ENCODE measurements at places on chromosomes 1 and 21.

DNA sequence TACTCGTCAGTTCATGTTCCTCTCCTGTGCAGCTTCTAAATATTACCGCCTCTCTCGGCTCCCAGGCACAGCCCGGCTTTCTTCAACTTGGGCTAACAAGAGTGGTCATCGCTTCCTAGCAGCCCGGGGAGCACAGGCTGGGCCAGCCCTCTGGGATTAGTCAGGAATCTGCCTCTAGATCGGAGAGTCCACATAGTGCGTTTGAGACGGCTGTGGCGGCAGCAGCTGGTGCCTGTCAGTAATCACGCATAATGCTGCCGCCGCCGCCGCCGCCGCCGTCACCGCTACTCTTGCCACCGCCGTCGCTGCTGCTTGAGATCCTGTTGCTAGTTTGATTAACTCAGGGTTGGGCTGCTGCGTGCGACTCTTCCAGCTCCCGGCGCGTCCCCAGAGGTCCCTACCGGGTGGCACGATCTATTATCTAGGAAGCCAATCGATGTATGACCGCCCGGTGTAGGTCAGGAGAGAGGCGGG is at the start of gene RXRG:
Gene RXRG (minus strand): TSS at position 230 of the 474 bp plus-strand sequence. CDS start 233 bp downstream, outside the sequence.
- DNase-seq = no peak

GRCh38 chr1:204821476-204821875 is 49.2 kb upstream of the NFASC start:
- no peak for DNase-seq

GRCh38 chr1:243849421-243850201 is 432 bp downstream of the AKT3 start:
- DNase-seq = peak; percentile 72

DNA sequence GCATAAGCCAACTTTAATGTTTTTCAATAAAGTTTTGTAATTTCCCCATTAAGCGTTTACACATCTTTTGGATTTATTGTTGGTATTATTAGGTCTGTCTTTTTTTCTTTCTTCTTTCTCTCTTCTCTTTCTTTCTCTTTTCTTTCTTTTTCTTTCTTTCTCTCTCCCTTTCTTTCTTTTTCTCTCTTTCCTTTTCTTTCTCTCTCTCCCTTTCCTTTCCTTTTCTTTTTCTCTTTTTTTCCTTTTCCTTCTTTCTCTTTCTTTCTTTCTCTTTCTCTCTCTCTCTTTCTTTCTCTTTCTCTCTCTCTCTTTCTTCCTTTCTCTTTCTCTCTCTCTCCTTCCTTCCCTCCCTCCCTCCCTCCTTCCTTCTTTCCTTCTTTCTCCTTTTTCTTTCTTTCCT is 31.3 kb downstream of the ERRFI1 start:
- DNase-seq = no peak

DNA sequence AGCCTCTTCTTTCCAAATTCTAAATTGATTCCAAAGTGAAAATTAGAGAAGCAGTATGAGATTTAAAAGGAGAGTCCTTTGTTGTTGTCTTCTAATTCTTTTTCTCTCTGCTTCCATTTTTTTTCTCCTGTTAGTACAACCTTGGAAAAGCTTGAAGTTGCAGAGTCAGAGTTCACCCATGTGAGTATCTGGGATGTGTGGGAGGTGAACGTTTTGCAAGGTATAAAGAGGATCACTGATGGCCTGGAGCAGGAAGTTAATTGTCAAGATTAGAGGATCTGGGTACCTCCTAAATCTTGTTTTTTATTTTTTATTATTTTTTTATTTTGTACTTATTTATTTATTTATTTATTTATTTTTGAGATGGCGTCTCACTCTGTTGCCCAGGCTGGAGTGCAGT is 7.7 kb upstream of the PSMD4 start:
- DNase-seq = no peak

DNA sequence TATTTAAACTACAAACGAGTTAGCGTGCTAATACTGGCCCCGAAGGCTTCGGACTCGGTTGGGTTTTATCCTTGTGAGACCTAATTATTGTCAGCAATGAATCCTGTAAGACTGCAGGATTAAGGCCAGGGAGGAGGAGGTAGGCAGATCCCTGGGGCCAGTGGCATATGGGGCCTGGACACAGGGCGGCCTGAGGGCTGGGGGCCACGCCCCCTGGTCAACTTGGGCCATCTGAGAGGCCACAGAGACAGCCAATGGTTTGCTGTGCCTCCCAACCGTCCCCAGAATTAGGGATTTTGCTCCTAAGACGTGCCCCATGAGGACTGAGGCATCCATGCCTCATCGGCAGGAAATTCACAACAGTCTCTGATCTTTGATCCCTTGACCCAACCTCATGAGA is 31.1 kb upstream of the DISP3 start:
- no peak for DNase-seq

- no peak for DNase-seq
These were observed 20.4 kb downstream of the CSDE1 start for GRCh38 chr1:114737314-114737849.

DNA sequence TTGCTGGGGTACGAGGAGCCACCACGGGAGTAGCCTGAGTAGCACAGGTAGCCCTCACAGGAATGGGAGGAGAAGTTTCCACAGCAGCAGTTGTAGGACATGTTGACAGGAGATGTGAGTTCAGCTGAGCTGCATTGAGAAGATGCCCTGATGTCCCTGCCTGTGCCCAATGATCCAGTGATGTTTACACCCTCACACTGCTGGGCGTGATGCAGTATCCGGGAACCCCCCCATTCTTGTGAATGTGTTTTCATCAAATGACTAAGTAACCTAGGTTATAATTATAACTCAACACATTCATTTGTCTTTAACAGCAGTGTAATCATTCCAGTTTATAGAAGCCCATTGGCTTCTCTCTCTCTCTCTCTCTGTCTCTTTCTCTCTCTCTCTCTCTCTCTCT is at the start of gene KRTAP23-1:
Gene KRTAP23-1 (minus strand): TSS at position 101 of the 400 bp plus-strand sequence. CDS start 0 bp downstream, at position 101.
- no peak for DNase-seq

- no peak for DNase-seq
These were observed 13.3 kb downstream of the VN1R5 start for GRCh38 chr1:247269133-247269532.

DNA sequence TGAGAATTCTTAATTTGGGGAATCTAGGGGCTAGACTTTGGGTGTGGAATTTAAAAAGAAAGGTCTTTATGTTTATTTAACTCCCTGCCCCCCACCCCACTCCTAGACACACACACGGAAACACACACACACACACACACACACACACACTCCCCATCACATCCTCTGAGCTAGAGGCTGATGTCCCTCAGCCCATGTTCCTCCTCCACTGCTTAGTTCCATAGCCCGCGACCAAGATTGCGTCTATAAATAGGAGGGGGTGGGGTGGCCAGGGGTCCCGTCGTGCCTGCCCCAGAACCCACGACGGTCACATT is 655 bp upstream of the KIRREL1 start:
- DNase-seq = no peak

DNA sequence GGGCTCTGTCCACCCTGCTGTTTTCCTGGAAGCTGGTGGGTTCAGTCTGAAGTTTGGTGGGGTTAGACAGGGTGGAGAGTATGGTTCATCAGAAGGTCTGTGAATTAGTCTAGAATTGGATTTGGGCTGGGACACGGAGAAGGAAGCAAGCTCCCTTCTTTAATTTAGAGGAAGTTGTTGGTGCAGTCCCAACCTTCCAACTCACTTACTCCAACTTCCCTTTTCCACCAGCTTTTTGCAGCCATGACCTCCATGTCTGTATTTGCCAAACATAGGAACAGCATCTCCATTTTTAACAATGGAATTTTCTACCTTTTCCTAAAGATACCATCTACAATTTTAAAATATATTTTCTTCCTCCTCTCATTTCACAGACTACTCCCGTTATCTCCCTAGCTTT is 28.5 kb upstream of the PRELP start:
- no peak for DNase-seq

DNA sequence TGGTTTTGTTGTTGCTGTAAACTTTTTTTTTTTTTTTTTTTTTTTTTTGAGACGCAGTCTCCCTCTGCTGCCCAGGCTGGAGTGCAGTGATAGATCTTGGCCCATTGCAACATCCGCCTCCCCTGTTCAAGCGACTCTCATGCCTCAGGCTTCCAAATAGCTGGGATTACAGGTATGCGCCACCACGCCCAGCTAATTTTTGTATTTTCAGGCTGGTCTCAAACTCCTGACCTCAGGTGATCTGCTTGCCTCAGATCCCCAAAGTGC is 78.9 kb upstream of the SLC45A1 start:
- no peak for DNase-seq

DNA sequence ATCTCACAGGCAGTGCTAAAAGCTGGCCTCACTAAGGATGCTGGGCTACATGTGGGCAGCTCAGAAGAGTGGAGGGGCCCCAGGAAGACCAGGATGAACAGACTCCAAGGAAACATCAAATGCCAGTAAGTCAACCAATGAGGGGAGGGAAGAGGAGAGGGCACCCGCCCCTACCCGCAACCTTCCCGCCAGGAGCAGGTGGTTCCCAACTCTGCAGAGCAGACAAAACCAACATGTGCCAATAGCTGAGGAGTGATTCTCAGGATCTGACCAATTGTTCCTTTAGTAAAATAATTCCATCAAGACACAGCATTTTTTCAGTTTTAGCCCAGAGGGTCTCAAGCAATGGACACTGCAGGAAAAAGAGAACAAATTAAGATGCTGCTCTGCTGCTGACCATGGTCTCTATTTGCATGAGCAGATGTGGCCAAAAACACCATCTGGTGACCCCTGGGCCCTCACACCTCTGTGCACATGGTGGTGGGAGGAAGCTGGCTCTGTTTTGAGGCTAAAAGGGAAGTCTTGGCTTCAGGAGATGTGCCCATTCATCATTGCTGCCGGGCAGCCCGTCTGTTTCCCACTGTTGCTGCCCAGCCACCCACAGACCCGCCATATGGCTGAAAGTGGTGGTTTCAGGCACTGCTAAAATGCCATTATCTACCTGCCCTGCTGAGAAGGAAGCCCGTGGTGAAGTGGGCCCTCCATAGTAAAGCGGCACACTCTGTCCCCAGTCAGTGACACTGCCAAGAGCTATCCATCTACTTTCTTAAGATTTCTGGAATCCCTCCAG is 231.8 kb downstream of the KCNH1 start:
- no peak for DNase-seq

- no peak for DNase-seq
These were observed 102.4 kb downstream of the BRINP2 start for GRCh38 chr1:177273141-177273540.

DNA sequence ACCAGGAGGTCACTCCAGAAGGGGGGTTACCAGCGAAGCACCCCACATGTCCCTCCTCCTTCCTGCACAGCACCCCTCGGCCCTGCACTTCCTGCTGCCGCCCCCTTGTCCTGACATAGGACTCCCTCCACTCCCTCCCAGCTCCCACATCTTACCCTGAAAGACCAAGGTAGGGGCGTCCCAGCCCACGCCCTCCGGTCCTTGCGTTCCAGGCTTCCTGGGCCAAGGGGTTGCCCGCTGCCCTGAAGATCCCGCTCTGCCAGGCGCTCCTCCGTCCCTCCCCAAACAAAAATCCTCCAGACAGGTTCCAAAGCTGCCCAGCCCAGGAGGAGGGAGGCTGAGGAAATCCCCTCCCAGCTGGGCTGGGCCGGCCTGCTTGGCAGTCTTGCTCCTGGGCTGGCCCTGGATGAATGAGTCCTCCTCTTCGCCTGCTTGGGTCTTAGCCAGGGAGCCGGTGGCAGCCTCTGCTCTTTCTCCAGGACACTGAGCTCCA is at the start of gene RHBDL2:
Gene RHBDL2 (minus strand): TSS at position 304 of the 493 bp plus-strand sequence. CDS start 22,618 bp downstream, outside the sequence.
- DNase-seq = no peak

- DNase-seq = no peak
These were observed 34.8 kb downstream of the LRIF1 start for GRCh38 chr1:110928904-110929303.

DNA sequence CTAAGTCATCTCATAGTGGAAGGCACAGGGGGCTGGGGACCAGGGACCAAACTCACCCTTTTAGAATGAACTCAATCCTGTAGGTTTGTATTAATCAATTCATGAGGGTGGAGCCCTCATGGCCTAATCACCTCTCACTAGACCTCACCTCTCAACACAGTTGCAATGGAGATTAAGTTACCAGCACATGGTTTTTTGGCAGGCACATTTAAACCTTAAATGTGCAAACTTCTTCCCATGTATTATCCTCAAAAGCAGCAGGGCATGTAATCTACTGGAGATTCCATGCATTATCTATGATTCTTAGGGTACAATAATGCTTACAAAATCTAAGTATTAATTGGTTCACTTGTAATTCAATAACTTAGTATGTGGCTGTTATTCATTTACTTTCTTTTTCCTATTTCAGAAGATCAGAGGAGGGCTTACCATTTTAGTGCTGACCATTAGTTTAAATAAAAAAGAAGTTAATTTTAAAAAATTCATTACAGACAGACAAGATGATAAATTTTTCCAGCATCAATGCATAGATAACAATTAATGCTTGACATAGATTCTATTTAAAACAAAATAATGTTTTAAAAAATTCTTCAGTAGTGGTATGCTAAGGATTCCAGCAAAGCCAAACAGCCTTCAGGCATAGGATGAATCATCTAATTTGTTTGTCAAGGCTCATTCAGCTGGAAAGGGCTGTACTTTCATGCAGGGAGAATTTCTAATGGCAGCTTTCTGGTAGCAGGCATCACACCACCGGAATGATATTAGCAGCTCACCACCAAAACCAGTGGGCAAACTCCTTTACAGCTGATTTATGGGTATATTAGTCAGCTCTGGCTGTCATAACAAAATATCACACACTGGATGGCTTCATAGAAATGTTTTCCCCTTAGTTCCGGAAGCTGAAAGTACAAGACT is 124.6 kb upstream of the ZNF648 start:
- no peak for DNase-seq

DNA sequence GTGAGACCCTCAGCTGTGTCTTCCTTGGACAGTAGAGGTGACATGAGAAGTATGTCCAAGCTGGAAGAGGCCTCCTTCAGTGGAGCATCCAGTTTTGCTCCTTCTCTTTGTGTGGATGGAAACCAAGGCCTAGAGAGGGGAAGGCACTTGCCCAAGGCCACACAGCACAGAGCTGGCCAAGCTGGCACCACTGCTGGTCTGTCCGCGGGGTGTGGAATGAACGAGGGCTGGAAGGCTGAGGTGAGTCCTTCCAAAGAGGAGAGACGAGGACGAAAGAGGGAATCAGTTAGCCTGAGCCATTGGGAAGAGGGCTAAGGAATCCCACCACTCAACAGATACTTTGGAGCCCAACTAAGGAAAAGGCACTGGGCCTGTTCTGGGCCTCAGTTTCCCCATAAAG is 27.8 kb upstream of the SELENON start:
- DNase-seq = no peak

DNA sequence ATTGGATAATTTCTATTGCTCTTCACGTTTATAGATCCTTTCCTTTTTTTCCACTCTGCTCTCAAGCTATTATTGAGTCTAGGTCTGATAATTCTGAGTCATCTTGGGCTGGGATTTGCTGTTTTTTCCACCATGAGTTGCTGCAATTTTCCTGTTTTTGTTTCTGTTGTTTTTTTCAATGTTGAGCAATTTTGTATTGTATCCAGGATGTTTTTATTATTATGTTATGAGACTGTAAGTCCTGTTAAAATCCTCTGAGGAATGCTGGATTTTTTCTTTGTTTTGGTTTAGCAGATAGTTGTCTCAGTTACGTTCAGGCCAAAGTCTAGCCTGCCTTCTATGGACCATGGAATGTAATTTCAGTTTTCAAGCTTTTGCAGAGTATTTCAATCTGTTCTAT is 13.0 kb upstream of the SLC35A3 start:
- DNase-seq = no peak

- no peak for DNase-seq
These were observed 679.4 kb upstream of the USP24 start for GRCh38 chr1:55894521-55894920.
